ENCODE measurements at places on chromosomes 1 and 21.

DNA sequence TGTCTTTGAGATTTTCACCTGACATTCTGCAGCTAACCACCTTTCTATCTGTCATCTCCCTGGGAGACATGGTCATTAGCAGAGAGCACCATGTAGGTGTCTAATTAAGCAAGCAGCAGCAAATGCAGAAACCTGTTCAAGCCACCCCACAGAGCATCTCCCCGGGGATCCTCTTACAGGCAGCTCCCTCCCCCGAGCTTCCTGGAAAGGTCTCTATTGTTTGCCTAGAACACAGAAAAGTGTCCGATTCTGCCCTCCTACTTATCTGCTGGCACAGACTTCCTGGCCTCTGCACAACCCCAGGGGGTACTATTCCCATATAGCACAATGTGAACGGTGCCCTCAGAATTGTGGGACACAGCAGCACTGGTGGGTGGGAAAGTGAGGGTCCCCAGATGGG, 46.1 kb downstream of the PLEKHA6 start:
- DNase-seq, result no peak

DNA sequence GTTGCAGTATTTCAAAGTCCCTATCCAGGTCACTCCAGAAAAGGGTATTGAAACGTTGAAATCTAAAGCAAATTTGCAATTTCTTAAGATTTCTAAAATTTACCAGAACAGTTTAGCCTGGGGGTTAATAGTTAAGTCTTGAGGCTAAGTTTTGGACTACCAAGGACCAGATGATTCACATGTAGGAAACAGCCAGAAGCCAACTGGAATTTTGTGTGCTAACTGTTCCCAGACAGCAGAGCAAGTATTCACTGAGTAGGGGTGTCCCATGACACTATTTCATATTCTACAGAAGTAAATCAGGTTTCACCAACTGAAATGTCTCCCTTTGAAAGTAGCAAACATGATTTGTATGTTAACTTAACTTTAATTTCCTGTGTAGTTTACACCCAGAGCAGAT, 11.5 kb upstream of the C1orf105 start:
- no peak for DNase-seq

DNA sequence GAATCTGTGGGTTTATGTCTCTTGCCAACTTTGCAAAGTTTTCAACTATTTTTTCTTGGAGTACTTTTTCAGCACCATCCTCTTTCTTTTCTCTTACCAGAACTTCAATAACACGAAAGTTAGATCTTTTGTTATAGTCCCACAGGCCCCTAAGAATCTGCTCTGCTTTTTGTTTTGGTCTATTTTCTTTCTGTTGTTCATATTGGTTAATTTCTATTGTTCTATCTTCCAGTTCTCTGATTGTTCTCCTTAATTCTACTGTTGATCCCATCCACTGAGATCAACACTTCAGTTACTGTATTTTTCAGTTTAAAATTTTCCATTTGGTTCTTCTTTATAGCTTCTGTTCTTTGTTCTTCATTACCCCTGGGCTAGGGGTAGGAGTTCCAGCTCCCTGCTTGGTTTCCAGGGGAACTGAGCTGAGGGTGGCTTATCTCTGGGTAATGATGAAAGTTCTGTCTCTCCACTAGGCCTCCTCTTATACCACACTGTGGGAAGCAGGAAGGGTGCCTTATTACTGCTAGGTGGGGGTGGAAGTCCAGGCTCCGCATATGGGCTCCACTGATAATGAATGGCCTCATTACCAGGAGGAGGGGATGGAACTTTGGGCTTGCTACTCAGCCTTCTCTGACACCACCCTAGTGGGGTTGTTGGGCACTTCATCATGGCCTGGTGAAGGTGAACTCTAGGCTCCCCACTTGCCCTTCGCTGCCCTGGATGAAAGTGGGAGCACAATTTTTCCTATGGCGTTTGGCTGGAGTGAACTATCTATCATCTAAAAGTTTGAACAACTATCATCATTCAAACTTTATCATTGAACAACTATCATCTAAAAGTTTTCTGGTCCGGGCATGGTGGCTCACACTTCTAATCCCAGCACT, 39.3 kb downstream of the NAV1 start:
- DNase-seq, result no peak

- no peak for DNase-seq
Measured at GRCh38 chr1:155324717-155325602, 4.3 kb downstream of the RUSC1 start.

- DNase-seq, result no peak
Measured at GRCh38 chr1:163661391-163661790, 339.6 kb downstream of the NUF2 start.

DNA sequence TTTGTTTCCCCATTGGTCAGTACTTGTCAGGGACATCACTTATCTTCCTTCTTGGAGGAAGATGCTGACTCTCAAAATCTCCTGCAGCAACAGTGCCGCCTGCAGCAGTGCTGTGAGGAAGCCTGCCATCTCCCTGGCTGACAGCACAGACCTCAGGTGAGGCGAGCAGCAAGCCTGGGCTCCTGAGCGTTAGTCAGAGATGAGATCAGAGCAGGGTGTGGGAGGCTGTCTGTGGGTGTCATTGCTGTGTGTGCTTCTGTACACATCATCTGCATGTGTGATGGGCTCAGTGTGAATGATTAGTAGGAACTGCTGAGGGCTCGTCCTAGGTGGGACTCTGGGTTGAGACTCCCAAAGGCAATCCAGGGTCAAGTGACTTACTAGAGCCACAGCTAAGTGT, 6.1 kb downstream of the STRIP1 start:
- no peak for DNase-seq

GRCh38 chr1:173276922-173277800, 70.0 kb upstream of the TNFSF4 start:
- DNase-seq, result no peak

Data from right hindlimb (tissue), 1 donor.